ENCODE measurements at places on chromosomes 7 and 10. TPM values are rescaled to one million over a fixed set of nuclear protein-coding genes. Genes with fewer than 3 reads are reported as not detected.

GRCh38 chr10:133015816-133016462, 71.8 kb upstream of the ADGRA1 start:
- no peaks in the 10 kb centered on the region for H3K4me1 ChIP-seq
- H3K36me3 ChIP-seq = no peaks in the 10 kb centered on the region
- no peak overlapping the region for H3K4me3 ChIP-seq

GRCh38 chr7:537911-538634, 18.4 kb upstream of the PDGFA start:
- H3K27me3 ChIP-seq = peaks cover 4% of the 10 kb centered on the region
- DNase-seq = no peak
- H3K4me1 ChIP-seq = peaks cover 3% of the 10 kb centered on the region
- no peaks in the 10 kb centered on the region for H3K36me3 ChIP-seq

DNA sequence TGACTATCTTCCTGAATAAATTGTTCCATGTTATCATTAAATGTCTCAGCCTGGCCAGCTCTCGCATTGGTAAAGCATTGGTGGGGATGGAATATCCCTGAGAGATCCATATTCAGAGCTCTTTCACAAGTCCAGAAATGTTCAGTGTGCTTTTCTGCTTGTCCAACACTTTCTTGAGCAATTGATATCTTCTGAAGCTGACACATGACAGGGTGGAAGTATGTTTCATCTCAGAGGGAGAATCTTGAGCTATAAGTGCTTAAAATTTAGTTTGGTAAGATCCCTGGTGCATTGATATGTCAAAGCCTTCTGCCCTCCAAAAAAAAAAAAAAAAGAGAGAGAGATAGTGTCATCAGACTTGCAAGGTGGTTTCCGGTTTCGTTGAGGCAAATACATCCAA, 7.4 kb downstream of the IFIT3 start:
- H3K4me3 ChIP-seq = no peak overlapping the region
- peaks cover 40% of the 10 kb centered on the region for H3K36me3 ChIP-seq

DNA sequence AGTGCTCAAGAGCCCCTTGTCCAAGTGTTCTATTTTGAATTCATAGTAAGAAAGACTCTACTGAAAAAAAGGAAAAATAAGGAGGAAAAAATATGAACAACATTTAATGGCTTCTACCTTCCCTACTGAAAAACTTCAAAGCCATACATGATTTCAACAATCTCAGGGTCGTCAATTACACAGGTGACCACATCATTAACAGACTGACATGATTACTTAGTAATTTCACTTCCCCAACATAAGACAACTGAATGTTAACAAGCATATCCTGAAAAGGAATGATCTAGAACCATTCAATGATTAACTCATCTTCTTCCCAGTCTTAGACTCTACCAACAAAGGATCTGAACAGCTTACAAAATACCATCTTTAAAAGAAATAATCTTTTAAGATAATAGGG, 34.8 kb downstream of the MEOX2 start:
- no peak overlapping the region for H3K27ac ChIP-seq
- no peaks in the 10 kb centered on the region for H3K4me1 ChIP-seq
- DNase-seq = no peak

GRCh38 chr10:101189461-101190401, 39.5 kb downstream of the LBX1 start:
- no peaks in the 10 kb centered on the region for H3K4me1 ChIP-seq
- H3K4me3 ChIP-seq = no peak overlapping the region
- H3K27ac ChIP-seq = no peak overlapping the region
- peaks cover 2% of the 10 kb centered on the region for H3K27me3 ChIP-seq
- no peak for DNase-seq
- no peaks in the 10 kb centered on the region for H3K36me3 ChIP-seq

- H3K4me1 ChIP-seq = no peaks in the 10 kb centered on the region
- H3K27me3 ChIP-seq = no peaks in the 10 kb centered on the region
- no peak overlapping the region for H3K4me3 ChIP-seq
- H3K27ac ChIP-seq = no peak overlapping the region
These were observed 17.6 kb downstream of the PTN start for GRCh38 chr7:137325927-137326326.

DNA sequence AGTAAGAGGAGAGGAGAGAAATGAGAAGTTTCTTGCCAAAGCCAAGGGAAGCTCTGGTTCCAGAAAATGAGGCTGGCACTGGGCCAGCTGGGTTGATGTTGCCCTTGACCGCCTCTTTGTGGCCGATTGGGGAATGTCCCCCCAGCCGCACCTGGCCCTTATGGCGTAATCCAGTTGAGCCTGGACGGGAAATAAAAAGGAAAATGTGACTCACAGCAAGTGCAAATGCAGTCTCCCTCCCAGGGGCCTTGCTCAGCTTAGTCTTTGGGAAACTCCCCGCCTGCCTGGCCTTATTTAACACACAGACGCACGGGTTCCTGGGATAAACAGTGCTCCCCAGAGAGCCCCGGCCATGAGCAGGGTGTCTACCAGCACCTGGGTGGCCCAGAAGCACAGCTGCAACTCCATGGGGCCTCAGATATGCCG, 174.8 kb downstream of the KIAA1217 start:
- H3K36me3 ChIP-seq = no peaks in the 10 kb centered on the region
- no peak overlapping the region for H3K4me3 ChIP-seq
- H3K27me3 ChIP-seq = no peaks in the 10 kb centered on the region
- H3K4me1 ChIP-seq = peaks cover 12% of the 10 kb centered on the region
- DNase-seq = peak; percentile 80

DNA sequence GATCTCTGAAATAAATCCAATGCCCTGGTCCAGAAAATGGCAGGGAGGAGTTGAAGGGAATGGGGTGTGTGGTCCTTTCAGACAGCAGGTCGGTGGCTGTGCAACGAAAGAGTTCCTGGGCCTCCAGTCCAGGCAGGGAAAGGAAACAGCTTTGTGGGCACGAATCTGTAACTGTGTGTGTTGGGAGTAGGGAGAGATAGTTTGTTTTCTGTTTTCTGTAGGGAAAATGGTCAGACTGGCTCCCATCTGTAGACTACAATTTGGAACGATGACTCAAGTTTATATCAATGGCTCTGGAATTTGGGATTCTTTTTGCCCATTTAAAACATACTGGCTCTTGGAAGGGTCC, 2.6 kb upstream of the HOXA9 start:
- peaks cover 8% of the 10 kb centered on the region for H3K36me3 ChIP-seq
- H3K27me3 ChIP-seq = peaks cover 73% of the 10 kb centered on the region
- no peak overlapping the region for H3K27ac ChIP-seq

- H3K4me3 ChIP-seq = no peak overlapping the region
- H3K27ac ChIP-seq = no peak overlapping the region
- no peaks in the 10 kb centered on the region for H3K4me1 ChIP-seq
- no peaks in the 10 kb centered on the region for H3K27me3 ChIP-seq
- H3K36me3 ChIP-seq = no peaks in the 10 kb centered on the region
- DNase-seq = no peak
These were observed 205.2 kb downstream of the GRM8 start for GRCh38 chr7:127047521-127047920.

DNA sequence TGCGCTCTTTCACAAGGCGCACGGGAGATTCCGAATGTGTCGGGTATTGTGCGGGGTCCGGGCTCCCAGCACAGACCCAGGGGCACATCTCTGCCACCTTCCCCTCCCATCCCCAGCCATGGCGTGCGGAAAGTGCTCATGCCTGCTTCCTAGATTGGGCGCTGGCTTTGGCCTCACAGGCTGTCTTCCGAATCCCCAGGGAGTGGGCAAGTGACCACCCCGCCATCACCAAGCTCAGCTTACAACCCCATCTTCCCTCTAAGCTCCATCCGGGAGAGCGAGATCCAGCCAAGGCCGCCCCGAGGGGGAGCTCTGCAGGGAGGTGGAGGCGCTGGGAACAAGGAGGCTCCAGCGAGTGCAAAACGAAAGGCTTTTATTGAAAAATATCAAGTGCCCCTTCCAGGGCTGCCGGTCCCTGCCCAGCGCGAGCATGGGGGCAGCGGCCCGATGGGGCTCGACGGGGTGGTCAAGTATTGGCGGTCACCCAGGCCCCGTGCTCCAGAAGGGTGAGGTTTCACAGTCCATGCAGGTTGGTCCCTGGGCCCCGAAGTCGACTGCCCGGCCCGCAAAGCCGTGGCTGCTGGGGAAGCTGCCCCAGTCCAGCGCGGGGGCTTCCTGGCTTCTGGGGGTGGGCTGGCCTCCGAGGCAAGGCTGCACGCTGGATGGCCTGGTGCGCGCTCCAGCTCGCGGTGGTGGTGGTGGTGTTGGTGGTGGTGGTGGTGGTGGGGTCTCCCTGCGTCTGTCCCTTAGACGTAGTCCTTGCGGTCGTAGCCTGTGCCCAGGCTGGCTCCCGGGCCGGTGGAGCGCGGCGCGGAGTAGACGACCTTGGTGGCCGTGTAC, 1.2 kb downstream of the CLDN3 start:
- H3K27ac ChIP-seq = no peak overlapping the region
- peaks cover 29% of the 10 kb centered on the region for H3K27me3 ChIP-seq
- no peaks in the 10 kb centered on the region for H3K36me3 ChIP-seq
- DNase-seq = no peak
- peaks cover 3% of the 10 kb centered on the region for H3K4me1 ChIP-seq

DNA sequence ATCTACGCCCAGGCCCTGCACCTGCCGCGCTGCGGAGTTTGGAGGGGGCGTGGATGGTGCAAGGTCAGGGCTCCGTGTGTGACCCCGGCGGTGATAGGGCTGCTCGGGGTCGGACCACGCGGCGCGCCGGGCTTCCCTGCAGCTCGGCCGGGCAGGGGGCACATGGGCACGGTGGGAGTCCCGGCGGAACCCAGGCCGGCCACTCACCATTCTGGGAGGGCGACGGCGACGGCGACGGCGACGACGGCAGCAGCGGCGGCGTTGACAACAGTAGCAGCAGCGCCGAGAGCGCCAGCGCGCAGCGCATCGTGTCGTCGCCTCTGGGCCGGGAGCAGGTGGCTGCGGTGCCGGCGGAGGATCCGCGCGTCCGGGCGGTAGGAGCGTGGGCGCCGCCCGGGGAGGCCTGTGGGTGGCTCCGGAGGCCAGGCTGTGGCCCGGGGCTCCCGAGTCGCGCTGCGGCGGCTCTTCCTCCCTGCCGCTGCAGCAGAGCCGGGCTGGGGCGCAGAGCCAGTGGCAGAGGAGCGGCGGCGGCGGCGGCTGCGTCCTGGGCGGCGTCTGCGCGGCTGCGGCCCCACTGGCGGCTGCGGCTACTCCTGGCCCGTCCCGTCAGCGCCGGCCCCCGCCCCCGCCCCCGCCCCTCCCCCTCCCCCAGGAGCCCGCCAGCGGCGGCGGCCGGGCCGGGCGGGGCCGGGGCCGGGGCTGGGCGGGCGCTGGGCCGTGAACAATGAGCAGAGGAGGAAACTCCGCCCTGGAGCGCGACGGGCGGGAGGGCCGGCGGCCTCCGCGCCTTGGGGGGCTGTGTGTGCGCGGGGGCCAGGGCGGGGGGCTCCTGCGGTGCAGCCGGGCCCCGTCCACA, at the start of gene PODXL:
Gene PODXL (minus strand): TSS at position 576 of the 856 bp plus-strand sequence. CDS start 269 bp downstream, at position 307.
- H3K36me3 ChIP-seq = no peaks in the 10 kb centered on the region
- peak within 1 kb of the TSS; percentile 53 for H3K27ac ChIP-seq
- peak within 1 kb of the TSS; percentile 80 for H3K4me3 ChIP-seq
- H3K4me1 ChIP-seq = peaks cover 8% of the 10 kb centered on the region
- peaks cover 68% of the 10 kb centered on the region for H3K27me3 ChIP-seq

DNA sequence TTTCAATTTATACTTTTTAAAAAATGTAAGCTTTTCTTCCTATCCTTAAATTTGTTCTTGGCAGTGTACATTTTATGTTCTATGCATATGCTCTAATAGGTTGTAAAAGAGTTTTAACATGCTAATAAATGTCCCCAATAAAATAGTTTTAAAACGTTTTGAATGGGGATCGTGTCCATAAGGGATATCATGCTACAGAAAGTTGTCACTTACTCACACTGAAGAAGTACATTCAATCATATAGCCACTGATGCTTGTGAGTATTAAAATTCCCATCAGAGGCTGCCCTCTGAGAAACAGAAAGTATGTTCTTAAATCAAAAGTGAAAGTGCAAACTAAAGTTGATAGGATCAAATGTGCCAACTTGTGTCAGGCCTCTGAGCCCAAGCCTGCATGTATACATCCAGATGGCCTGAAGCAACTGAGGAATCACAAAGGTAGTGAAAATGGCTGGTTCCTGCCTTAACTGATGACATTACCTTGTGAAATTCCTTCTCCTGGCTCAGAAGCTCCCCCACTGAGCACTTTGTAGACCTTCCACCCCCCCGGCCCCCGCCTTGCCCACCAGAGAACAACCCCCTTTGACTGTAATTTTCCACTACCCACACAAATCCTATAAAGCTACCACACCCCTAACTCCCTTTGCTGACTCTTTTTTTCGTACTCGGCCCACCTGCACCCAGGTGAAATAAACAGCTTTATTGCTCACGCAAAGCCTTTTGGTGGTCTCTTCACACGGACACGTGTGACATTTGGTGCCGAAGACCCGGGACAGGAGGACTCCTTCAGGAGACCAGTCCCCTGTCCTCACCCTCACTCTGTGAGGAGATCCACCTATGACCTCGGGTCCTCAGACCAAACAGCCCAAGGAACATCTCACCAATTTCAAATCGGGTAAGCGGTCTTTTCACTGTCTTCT, 877 bp upstream of the NOD1 start:
- H3K27ac ChIP-seq = peak overlapping the region; percentile 82
- H3K36me3 ChIP-seq = peaks cover 7% of the 10 kb centered on the region
- DNase-seq = peak; percentile 80
- peak overlapping the region; percentile 92 for H3K4me3 ChIP-seq

DNA sequence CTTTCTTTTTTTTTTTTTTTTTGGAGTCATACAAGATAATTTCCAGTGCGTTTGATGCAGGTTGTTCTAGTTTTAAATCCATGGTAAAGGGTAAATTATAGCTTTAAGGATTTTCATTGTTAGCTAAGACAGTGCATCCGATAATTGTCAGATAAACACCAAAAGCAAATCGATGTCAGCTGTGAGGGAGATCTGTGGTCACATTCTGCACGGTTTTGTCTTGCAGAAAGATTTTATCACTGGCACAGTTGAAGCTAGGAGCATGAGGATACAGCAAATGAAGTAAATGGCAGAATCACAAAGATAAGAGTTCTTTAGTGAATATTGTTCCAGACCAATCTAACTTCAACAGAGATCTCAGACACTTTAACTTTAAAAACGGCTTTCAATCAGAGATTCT, 648.8 kb upstream of the COBL start:
- no peak overlapping the region for H3K27ac ChIP-seq
- H3K4me3 ChIP-seq = no peak overlapping the region
- no peaks in the 10 kb centered on the region for H3K27me3 ChIP-seq
- H3K36me3 ChIP-seq = no peaks in the 10 kb centered on the region

DNA sequence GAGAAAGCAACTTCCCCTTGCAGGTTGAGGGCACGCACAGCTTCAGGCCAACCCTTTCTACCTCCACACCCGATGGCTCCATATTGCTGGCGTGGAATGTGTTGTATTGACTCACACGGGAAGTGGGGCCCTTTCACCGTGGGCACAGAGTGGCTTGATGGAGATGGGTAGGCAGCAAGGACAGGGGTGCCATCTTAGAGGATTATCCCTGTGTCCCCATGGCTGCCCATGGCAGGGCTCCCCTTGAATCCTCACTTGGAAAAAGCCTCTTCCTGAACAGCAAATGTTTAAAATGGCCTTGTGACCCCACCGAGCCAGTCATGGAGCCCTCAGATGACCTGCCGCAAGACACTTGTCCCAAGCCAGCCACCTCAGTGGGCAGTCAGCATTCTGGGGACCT, 31.2 kb downstream of the CXCL12 start:
- no peak for DNase-seq
- H3K27ac ChIP-seq = no peak overlapping the region
- H3K36me3 ChIP-seq = no peaks in the 10 kb centered on the region
- H3K4me1 ChIP-seq = no peaks in the 10 kb centered on the region
- no peak overlapping the region for H3K4me3 ChIP-seq
- peaks cover 2% of the 10 kb centered on the region for H3K27me3 ChIP-seq

PLXDC2 gene
- total RNA-seq = not detected

CASD1 gene
- total RNA-seq = 13.4 TPM

C7orf25 gene
- 2.1 TPM for total RNA-seq

CC2D2B gene
- total RNA-seq = not detected

GPR15LG gene
- not detected for total RNA-seq

ZC3HAV1L gene
- total RNA-seq = 38.5 TPM

UNCX gene
- total RNA-seq = not detected

ZDHHC16 gene
- 43.1 TPM for total RNA-seq

NPFFR1 gene
- not detected for total RNA-seq

BMPER gene
- not detected for total RNA-seq

All from activated CD4-positive, alpha-beta T cell treated with anti-CD3 and anti-CD28 coated beads, Interleukin-2, amount 10 ng/mL, durations not matched to agents 24 days and 14 days (primary cell).